ENCODE measurements at places on chromosomes 6 and 20.

GRCh38 chr20:17799575-17800227 is 99.9 kb downstream of the BANF2 start:
- no peak for DNase-seq

GRCh38 chr6:109001291-109001894 is 93.3 kb downstream of the SESN1 start:
- DNase-seq, result no peak

GRCh38 chr6:48041894-48042293 is 69.1 kb downstream of the PTCHD4 start:
- DNase-seq, result no peak

- DNase-seq, result peak; percentile 45
Observed at GRCh38 chr6:170024940-170025339, 265.9 kb downstream of the DLL1 start.

DNA sequence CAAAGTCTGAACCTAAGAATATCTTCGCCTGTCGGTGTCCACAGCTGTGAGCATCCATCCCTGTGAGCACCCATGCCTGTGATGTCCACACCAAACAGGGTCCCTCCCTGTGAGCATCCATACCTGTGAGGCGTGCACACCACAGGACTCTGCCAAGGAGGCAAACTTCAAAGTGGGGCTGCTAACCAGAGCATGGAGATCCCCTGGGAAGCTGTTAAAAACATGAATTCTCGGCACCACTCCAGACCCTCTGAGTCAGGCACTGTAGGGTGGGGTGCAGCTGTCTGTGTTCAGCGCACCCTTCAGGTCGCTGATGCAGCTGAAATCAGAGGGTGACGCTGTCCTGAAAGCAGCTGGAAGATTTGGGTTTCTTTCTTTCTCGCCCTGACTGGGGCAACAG is 85.4 kb upstream of the NXT1 start:
- no peak for DNase-seq

GRCh38 chr6:393391-394221 is 2.1 kb downstream of the IRF4 start:
- DNase-seq, result no peak

DNA sequence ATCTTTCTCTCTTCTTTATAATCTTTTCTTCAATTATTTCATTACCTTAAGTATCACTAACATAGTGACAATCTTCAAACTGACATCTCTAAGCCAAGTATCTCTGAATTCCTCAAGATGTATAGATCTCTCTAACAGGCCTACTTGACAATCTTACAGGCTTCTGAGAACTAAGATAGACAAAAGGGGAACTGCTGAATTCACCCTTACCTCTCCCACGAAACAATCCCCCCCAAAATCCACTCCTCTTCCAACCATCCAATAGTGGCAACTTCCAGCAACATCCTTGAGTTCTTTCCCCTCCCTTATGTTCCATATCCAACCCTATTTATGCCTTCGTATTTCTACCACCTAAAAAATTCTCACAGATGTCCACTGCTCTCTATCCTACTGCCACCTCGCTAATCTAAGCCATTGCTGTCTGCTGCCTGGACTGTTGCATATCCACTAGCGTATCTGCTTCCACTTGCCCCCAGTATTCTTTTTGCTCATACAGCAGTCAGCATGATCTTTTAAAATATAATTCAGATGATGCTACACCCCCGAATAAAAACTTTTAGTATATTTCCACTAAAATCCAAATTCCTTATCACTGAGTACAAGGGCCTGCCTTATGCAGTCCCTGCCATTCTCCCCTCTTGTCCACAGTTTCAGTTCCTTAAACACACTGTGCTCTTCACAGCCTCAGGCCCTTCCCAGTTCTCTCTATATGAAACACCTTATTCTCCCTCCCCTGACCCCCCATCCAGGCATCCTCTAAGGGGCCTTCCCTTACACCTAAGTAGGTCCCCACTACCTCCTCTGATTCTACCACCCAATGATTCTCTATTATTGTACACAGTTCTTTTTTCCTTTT is 8.0 kb downstream of the REPS1 start:
- no peak for DNase-seq

GRCh38 chr20:1440024-1440423 is 26.6 kb downstream of the NSFL1C start:
- peak; percentile 4 for DNase-seq

DNA sequence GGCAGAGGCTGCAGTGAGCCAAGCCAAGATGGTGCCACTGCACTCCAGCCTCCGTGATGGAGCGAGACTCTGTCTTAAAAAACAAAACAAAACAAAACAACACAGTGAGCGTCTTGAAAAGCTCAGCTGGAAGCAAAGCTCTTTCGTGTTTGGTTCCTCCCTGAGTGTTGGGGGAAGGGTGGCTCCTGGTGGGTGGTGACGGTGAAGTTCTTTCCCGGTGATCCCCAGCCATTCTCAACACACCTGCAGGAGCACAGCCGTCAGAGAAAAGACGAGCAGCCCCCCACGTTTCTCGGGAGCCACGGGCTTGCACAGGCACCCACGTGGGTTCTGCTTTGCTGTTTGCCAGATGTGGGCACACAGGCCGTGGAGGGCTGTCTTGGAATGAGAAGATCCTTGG is 3.2 kb downstream of the BHLHE23 start:
- no peak for DNase-seq
